ENCODE measurements at places on chromosomes 4 and X. TPM values are rescaled to one million over a fixed set of nuclear protein-coding genes. Genes with fewer than 3 reads are reported as not detected.

DNA sequence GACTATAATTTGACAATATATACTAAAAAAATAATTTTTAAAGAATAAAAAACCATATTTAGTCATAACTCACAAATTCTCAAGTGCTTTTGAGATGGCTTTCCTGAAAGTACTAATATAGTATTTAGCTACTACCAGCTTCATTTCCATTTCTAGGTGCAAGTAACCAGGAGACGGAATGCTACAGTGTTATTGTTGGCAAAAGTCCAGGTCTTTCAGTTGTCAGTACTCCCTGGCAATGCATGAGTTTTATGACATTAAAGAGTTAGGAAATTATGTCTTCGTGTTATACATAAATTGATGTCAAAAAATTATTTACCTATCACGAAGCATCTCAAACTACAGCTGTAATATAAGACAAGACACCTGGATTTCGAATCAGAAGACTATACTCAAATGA is 45.0 kb downstream of the TMEM47 start:
- DNase-seq: no peak

- no peak for DNase-seq
These were observed 54.8 kb upstream of the RBMXL3 start for GRCh38 chrX:115134382-115134781.

DNA sequence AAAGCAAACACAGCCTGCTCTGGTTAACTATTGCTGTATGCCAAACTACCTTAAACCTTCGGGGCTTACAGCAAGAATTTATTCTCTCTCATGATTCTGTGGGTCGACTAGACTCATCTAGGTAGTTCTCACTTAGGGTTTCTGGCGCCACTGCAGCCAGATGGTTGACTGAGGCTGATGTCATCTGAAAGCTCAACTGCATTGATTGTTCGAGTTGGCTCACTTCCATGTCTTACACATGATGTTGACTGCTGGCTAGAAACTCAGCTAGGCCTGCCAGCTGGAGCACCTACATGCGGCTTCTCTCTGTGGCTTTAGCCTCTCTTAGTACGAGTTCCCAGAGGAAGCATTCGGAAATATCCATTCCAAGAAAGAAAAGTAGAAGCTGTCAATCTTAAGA is 103.2 kb downstream of the SRPX start:
- DNase-seq: no peak

DNA sequence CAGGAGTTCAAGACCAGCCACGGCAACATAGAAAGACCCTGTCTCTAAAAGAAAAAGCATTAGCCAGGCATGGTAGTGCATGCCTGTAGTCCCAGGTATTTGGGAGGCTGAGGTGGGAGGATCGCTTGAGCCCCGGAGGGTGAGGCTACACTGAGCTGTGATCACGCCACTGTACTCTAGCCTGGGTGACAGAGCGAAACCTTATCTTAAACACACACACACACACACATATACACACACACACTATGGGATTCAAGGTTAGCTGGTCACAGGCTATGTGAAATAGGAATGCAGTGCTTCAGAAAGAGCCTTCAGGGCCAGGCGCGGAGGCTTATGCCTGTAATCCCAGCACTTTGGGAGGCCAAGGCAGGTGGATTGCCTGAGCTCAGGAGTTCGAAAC is 23.5 kb downstream of the NLGN3 start:
- DNase-seq: no peak

DNA sequence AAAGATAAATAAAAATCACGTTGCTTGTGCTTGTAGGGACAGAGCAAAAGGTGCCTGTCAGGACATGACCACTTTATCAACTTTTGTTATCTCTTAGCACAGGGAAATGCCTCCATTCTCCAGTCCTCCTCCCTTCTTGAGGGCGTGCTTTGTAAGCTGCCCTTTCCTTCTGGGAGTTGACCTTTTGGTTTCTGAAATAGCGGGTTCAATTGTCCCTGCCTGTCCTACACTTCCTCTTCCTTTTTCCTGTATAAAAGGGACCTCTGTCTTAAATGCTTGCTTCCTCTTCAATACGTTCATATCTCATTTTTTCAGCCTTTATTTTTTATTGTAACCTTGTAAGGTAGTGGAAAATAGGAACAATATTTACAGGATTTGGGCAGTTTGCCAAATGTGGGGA is 153.5 kb downstream of the SH3BGRL start:
- no peak for DNase-seq

DNA sequence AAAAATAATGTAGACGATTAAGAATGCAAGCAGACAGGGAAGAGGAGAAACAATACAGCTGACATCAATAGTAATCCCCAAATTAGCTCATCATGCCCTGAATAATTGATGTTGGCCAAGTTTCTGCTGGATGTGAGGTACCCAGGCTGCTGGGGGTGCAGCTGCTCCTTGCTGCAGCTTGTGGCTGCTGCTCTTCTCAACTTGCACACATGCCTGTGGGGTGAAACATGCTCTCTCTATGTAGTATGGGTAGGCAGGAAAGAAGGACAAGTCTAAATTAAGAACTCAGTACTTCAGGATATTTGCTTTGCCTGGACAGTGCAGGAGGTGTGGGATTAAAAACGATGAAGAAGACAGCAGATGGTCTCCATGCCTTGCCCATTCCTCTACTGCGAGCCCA is 16.7 kb downstream of the EDA2R start:
- no peak for DNase-seq

DNA sequence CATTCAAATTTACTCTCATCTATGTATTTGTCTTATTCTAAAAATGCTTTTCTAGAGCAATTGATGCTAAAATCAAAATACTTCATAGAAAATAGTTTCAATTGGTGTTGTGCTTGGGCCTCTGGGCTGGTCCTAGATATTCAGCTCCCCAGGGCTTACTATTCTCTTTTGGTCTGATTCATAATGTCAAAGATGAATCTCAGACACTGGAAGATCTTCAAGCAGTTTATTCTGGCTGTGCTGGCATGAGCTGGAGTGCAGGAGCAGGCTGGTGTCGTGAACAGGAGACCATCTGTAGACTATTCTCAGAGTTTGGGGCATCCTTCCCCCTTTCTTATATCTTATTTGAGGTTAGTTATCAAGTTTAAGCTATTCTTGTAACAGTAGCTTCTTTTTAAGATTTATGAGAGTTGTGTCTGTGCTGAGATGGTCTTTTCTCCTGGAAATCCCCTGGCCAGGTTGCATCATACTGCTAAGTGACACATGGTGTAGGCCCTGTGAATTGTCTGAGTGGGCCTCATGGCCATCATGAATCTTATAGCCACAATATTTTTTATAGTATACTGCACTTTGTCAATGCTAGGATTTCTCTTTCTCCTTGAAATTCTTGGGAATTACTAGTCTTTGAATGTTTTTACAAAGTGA is 1624.0 kb upstream of the IGFBP7 start:
- DNase-seq: no peak

- no peak for DNase-seq
These were observed 4.1 kb upstream of the UGT2B7 start for GRCh38 chr4:69092190-69092589.

GRCh38 chr4:162891788-162892707 is 274.6 kb downstream of the NAF1 start:
- no peak for DNase-seq

The TEX13B gene
- not detected for total RNA-seq

The ARR3 gene
- total RNA-seq: not detected

DNA sequence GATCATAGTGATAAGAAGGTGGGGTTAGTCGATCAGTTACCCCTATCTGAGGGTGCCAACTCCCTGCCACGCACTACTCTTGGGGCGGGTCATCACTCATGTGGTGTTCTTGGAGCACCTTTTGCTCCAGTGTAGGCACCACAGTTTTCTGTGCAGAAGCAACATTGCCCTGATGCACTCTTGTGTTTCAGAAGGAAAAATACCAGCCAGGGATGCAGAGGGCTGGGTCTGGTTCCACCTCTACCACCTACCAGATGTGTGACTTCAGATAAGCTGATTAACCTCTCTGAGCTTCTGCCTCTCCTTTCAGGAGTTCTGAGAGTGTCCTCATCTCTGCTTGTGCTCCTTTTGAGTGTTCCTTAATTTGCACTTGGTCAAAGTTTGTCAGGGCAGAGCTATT is 29.9 kb upstream of the PROM1 start:
- no peak for DNase-seq

DNA sequence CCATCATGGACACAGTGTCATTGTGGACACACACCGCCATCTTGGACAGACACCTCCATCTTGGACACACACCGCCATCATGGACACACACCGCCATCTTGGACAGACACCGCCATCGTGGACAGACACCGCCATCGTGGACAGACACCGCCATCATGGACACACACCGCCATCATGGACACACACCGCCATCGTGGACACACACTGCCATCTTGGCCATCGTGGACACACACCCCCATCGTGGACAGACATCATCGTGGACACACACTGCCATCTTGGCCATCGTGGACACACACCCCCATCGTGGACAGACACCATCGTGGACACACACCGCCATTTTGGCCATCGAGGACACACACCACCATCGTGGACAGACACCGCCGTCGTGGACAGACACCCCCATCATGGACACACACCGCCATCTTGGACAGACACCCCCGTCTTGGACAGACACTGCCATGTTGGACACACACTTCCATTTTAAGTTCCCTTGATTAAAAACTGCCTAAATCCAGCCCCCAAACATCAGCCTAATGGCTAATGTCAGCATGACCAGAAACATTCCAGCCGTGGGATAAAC is 9.1 kb downstream of the ASMTL start:
- DNase-seq: no peak

GRCh38 chr4:1077711-1078477 is 35.5 kb downstream of the RNF212 start:
- no peak for DNase-seq

Data from HCT116 (cell line).